Mucosa of gallbladder (tissue), 1 donor: ENCODE measurements at places on chromosomes 2 and 18.

GRCh38 chr2:3679180-3679579, 21.2 kb downstream of the ALLC start:
- DNase-seq, result no peak

DNA sequence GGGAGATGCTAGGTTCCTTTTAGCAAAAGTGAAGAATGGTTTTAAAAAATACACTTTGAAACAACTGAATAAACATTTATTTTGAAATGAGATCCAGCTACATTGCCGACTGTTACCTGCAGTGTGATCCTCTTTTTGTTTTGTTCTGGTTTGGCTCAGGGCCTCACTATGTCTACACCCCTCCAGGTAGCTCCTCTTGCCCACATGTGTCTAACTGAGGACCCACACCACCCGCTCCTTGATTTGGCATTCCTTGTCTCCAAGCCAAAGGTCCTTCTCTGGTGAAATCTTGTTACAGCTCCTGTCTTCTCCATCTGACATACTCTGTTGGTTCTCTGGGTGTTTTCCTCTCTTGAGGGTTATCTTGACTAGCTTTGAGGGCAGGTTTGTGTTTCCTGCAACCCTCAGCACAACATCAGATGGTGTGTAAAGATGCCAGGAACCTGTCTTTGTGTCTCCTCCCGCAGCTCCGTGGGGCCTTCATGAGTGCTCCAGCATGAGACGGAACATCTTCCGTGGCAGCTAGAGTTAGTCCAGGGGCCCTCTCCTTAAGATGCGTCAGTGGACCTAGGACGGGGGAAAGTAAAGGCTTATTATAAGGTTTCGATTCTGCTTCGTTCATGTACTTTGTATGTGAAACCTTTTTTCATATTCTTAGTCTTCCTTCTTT, 32.1 kb downstream of the MAP4K4 start:
- no peak for DNase-seq

GRCh38 chr2:8049851-8050571, 631.8 kb upstream of the ID2 start:
- no peak for DNase-seq

DNA sequence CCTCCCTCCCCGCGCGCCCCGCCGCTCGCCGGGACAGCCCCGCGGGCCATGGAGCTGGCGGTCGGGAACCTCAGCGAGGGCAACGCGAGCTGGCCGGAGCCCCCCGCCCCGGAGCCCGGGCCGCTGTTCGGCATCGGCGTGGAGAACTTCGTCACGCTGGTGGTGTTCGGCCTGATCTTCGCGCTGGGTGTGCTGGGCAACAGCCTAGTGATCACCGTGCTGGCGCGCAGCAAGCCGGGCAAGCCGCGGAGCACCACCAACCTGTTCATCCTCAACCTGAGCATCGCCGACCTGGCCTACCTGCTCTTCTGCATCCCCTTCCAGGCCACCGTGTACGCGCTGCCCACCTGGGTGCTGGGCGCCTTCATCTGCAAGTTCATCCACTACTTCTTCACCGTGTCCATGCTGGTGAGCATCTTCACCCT, 865 bp downstream of the GALR1 start:
- DNase-seq, result no peak

GRCh38 chr18:23127090-23127489, 8.2 kb upstream of the CABLES1 start:
- DNase-seq, result no peak

DNA sequence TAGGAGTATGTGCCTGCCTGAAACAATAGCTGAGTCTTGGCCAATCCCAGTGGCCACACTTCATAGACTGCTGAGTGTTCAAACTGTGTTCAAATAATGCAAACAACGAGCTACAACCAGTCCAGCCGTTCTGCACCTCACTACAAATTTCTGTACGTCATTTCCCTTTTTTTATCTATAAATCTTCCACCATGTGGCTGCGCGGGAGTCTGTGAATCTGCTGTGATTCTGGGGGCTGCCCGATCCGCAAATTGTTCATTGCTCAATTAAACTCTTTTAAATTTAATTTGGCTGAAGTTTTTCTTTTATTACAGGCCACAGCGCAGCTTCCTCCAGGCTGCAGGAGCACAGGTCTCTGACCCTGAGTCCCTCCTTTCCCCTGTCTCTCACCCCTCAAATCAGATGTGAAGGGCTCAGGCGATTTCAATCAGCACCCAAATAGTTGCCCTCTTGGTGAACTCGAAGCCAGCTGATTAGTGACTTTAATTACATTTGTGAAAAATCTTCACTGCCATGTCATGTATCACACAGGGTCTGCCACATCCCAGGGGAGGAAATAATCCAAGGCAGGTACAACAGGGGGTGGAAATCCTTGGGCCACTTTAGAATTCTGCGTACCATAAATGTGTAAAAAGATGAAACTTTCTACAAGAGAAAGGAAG, 145.6 kb downstream of the NDUFA10 start:
- no peak for DNase-seq

DNA sequence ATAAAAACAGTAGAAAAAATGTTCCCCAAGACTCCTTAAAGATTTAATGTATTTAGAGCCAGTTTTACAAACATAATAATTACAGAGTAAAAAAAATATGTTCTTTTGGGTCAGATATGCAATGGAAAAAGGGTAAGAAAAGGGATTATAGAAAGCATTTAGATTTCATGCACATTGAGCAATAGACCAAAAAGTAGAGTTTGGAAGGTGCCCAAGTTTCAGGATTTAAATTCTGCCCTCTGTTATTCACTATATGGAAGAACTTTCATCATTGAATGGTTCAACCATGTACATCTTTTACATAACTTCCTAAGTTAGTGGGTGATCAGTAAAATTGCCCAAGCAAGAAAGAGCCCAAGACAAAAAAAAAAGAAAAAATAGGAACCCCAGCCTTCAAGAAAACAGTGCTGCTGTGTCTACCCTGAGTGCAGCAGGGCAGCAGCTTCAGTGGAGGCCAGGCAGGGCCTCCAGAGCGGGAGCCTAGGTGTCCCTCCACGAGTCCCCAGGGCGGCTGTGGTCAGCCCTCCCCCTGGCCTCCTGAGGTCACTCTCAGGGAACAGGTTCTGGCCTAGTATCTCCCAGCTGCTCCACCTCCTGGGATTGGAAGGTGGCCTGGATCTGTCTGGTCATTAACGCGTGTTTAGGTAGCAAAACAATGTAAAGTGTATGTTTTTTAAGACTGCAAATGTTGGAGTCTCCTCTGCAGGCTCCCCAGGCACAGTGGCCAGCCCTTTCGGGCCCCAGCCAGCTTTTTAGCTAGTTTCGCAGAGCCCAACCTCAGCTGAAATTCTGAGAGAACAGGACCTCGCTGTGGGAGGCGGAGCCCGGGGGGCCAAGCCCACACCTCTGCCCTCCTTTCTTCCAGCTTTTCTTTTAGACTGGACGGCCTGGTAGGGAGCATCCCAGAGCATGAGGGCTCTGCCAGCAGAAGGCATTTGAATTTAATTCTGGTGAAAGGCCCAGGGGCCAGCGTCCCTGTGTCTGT, 77.3 kb downstream of the TEX51 start:
- no peak for DNase-seq

DNA sequence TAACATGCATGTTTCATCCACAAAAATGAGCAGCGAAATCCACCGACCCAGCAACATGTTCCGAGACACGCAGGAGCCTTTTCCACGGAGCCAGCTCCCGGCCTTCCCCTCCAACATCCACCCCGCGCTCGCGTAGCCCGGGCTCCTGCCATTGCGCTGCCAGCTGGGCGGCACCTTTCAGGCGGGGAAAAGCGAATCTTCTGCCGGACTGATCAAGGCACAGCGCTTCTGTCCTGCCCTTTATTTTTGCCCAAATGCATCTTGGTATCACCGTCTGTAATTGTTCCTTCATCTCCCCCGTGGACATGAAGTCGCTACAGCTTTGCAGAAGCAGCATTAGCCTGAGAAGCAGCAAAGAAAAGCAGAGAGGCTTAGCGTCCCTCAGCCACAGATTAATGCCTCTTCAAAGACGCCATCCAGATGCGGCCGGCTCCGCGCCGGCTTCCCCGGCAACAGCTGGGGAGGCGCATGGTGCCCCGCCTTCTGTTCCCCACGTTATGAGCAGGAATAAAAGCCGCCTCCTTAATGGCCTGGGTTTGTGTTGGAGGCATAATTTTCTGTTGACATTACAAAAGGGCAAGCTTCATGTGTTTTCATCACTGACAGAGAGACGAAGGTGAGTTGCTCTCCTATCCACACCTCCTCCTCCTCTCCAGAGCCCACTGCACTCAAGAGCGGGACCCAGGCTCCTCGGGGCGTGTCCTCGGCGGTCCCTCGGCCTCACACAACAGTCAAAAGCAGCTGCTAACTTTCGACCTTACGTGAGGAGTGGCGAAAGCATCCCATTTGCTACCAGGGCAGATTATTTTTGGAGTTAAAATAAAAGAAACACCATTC, 122.1 kb upstream of the SALL3 start:
- DNase-seq, result no peak

DNA sequence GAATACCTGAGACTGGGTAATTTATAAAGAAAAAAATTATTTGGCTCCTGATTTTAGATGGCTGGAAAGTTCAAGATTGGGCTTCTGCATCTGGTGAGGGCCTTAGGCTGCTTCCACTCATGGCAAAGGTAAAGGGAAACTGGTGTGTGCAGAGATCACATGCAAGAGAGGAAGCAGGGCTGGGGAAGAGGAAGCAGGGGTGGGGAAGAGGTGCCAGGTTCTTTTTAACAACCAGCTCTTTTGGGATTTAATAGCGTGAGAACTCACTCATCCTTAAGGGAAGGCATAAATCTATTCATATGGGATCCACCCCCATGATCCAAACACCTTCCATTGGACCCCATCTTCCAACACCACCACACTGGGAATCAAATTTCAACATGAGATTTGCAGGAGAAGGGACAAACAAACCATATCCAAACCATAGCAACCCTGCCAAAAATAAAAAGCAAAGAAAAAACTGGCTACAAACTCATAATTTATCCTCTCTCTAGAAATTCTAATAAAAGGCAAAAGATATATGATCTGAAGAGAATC, 30.4 kb downstream of the PRKRA start:
- DNase-seq, result no peak

GRCh38 chr2:158212301-158212700, 110.6 kb downstream of the UPP2 start:
- no peak for DNase-seq

- peak; percentile 40 for DNase-seq
These were observed 51.4 kb downstream of the IL1RL2 start for GRCh38 chr2:102238039-102238756.

DNA sequence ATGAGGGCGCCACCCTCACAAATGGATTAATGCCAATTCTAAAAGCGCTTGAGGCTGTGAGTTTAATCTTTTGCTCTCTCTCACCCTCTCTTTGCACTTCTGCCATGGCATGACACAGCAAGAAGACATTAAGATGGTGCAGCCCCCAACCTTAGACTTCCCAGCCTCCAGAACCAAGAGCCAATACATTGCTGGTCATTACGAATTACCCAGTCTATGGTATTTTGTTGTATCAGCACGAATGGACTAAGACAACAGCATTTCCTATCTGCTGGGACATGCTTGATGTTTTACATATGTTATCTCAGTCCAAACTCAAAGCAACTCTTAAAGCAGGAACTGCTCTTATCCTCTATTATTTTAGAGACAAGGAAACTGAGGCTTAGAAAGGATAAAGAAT, 222.9 kb downstream of the STK39 start:
- no peak for DNase-seq

DNA sequence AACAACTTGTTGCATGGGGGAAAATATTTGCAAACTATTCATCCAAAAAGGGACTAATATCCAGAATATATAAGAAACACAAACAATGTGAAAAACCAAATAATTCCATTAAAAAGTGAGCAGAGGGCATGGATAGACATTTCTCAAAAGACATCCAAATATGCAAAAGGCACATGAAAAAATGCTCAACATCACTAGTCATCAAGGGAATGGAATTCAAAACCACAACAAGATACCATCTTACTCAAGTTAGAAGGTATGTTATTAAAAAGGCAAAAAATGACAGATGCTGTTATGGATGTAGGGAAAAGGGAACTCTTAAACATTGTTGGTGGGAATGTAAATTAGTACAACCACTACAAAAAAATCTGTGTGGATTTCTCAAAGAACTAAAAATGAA, 396.5 kb downstream of the CCDC85A start:
- DNase-seq, result no peak

- no peak for DNase-seq
These were observed 23.4 kb downstream of the CDH2 start for GRCh38 chr18:28153485-28154065.

DNA sequence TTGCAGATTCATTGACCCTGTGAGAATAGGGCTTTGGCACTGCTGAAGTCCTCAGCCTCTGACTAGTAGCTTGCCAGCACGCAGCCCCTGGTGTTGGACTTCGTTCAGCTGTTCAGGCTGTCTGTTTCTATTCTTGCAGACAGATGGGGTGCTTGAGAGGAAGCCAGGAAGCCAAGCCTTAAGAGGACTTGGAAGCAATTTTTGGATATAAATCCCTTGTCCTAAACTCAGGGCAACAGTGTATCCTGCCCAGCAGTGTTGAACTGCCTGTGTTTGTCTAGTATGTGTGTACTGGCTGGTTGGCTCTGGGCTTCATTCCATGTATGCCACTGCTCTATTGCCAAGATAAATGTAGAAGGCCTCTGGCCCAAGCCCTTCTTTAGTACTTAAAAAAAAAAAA, 108.6 kb downstream of the COMMD1 start:
- peak; percentile 47 for DNase-seq

DNA sequence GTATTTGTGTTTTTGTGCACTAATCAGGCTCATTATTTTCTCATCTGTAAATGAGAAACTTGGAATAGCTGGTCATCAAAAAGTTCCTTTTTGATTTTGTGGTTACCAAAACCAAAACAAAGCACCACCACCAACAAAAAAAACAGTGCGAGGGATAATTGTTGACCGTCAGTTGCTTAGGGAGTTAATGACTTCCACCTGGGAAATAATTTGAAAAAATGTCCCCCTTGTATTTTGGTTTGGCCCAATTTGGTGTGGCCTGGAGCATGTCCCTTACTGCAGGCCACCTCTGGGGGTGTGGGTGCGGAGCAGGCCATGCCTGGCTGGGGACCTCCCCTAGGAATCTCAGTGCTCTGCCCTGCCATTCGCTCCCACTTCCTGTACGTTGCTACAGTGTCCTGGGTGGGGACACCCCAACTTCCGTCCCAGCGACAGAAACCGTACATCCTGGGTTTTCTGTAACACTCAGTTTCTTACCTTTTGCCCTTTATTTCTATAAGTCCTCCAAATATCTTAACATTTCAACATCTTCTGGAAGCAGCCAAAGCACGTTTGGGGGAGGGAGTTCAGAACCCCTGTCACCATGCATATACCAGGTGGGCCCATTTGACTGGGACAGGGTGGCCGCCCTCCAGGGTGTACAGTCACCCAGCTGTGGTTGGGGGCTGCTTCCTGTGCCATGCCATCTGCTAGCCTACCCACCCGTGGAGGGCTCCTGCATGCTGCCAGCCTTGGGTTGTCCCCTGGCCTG, 31.3 kb downstream of the NCK2 start:
- no peak for DNase-seq

DNA sequence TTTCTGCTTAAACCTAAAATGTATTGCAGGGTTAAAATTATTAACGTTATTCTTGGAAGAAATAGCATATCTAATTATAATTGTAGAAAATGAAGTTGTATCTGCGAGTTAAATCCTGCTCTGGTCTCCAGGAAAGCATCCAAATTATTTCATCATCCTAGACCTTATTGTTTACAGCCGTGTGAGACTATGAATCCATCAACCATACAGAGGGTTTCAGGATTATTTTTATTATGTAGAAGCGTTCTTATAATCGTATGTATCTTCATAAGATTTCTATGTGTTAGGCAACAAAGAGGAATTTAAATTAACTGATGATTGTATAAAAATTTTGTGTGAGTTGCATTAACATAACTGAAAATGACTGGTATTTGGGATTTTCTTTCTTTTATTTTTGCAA, 14.5 kb upstream of the DSC3 start:
- no peak for DNase-seq
